Activated CD4-positive, alpha-beta T cell treated with anti-CD3 and anti-CD28 coated beads for 1 hour (primary cell): ENCODE measurements at places on chromosomes 2 and 18.

DNA sequence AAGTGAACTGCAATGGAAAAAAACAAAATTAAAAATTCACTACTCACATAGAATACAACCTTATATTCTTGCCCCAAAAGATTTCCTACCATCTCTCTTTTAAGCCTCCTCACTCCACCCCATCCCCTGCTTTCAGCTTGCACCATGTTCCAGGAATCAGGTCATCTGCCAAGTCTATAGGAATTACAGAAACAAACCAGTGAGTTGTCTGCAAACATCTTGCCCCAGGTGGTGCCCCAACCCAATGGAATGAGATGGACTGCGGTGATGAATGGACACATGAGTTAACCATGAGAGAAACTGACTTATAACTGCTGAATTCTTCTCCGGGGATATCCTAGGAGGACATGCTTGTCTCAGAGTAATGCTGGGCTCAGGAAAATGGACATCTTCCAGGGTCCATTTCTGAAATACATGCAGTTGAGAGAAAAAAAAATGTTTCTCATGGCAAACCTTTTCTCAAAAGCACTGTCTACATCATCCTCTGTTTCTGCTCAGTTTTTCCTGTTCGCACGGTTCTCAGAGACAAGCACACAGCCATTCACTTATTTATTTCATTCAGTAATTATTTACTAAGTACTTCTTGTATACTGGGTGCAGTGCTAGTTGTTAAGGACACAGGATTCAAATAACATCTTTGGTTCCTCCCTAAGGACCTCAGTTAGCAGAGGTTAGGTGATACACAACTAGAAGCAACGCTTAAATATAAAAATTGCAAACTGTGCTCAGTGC, 350.0 kb downstream of the RND3 start:
- DNase-seq, result no peak

GRCh38 chr2:131966256-131966655, 195.5 kb downstream of the ANKRD30BL start:
- no peak for DNase-seq

- DNase-seq, result no peak
These were observed 118.4 kb downstream of the SH3BP4 start for GRCh38 chr2:235070063-235070706.

GRCh38 chr2:218471036-218471435, 52.1 kb downstream of the VIL1 start:
- DNase-seq, result no peak

DNA sequence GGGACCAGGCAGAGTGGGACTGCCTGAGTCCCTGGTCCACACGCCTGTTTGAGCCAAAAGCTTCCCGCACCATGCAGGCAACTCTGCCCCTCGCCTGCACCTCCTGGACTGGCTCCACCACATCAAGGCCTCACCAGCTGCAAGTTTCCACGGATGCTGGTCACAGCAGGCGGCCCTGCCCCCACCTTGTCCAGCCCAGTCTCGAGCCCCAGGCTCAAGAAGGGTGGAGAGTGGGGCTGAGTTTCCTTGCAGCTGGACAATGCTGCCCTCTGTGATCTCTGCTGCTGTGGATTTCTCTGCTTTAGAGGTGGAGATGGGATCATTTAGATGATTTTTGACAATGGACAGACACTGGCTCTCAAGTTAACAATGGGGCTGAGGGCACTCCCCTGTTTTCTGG, 74.9 kb downstream of the MTCL1 start:
- DNase-seq, result no peak

- DNase-seq, result no peak
These were observed 643.4 kb upstream of the CDH2 start for GRCh38 chr18:28820353-28820752.

DNA sequence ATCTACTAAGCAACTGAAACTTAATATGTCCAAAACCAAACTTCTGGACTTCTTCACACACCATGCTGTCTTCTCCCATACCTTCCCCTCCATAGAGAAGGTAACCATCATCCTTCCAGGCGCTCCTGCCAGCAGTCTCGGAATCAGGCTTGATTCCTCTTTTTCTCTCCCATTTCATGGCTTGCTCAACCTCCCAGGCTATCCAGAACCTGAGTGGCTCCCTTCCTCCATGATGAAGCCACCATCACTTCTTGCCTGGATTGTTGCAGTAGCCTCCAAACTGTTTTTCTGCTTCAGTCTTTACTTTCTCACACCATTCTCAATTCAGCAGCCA, 40.1 kb upstream of the NDUFV2 start:
- no peak for DNase-seq

DNA sequence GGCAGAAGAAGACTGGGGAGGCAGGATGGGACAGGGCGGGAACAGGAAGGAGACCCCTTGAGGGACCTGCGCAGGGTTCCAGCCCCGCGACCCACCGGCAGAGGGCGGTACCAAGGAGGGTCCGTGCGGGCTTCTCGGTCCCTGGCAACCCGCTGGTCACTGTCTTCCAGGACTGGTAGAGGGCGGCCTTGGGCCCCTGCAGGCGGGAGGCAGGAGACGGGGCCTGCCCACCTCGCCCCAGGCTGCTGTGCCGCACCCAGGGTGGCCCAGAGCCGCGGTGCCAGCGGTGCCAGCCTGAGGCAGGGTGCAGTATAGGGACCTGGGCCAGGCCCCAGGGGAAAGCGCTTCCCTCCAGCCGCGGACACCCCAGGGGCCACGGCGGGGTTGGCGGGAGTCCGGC, 34.5 kb downstream of the NEURL3 start:
- DNase-seq, result peak; percentile 40

- no peak for DNase-seq
These were observed 25.7 kb upstream of the ID2 start for GRCh38 chr2:8656160-8656641.

GRCh38 chr18:40939656-40940515, 1015.1 kb upstream of the PIK3C3 start:
- DNase-seq, result no peak

GRCh38 chr2:20949256-20949655, 94.6 kb downstream of the APOB start:
- no peak for DNase-seq

GRCh38 chr2:8285081-8285480, 396.8 kb upstream of the ID2 start:
- DNase-seq, result no peak

- DNase-seq, result no peak
These were observed 171.1 kb upstream of the CCDC150 start for GRCh38 chr2:196468394-196468793.

- no peak for DNase-seq
These were observed 72.7 kb upstream of the LPIN2 start for GRCh38 chr18:3085612-3086011.

GRCh38 chr2:11677136-11678055, 7.4 kb upstream of the NTSR2 start:
- no peak for DNase-seq

- DNase-seq, result no peak
These were observed 9.5 kb downstream of the NFATC1 start for GRCh38 chr18:79405019-79405780.

DNA sequence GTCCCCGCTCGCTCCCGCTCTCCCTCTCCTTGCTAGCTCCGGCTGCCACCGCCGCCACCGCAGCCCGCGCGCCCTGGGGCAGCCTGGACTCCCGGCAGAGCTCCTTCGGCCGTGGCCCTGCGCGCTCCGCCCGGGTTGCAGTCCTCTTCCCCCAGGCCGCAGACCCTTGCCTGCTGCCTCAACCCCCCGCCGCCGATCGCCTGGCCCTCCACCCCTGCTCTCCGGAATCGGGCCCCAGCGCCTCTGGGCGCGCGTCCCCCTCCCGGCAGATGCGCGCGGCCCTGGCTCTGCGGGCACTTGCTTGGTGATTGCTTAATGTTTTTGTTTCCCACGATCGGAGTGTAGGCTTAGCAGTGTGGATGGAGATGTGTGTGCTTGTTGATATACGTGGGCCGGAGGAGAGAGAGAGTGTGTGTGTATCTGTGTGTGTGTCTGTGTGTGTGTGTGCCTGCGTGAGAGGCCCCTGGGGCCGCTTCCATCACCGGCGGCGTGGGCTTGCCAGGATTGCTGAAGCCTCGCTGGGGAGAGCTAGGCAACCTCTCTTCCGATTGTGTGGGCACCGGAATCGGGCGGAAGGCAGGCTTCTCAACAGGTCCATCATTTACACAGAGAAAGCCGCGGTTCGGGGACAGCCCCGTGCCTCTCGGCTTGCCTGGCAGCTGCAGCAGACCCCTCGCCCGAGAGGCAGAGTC, 877 bp downstream of the INHBB start:
- no peak for DNase-seq

DNA sequence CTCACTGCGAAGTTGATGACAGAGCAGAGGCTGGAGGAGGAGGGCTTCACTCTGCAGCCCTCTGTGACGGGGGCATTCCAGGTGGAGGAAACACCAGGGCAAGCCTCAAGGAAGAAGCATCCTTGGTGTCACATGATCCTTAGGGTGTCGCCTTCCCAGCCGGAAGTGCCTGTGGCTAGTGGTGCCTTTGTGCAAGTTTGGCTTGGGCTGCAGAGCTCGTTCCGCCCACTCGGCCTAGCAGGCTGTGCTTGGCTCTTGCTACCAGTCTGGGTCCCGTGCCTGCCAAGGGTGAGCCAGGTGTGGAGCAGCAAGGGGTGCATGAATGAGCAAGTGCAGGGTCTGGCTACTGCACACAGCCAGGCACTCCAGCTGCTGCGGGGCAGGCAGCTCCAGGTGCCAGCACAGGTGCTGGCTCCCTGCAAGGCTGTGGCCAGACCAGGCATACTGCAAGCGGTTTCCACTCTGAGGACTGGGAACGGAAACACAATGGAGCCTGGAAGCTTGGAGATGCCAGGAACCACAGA, 325.3 kb upstream of the SMIM21 start:
- no peak for DNase-seq

DNA sequence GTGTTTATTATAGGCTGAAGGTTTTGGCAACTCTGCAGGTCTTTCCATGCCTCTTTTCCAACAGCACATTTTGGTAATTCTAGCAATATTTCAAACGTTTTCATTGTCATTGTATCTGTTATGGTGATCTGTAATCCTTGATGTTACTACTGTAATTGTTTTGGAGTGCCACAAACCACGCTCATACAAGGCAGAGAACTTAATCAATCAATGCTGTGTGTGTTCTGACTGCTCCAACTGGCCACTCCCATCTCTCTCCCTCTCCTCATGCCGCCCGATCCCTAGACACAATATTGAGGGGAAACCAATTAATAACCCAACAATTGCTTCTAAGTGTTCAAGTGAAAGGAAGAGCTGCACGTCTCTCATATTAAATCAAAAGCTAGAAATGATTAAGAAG, 32.9 kb downstream of the HDLBP start:
- no peak for DNase-seq

- DNase-seq, result no peak
These were observed 136.9 kb downstream of the SLC39A10 start for GRCh38 chr2:195793881-195794280.

DNA sequence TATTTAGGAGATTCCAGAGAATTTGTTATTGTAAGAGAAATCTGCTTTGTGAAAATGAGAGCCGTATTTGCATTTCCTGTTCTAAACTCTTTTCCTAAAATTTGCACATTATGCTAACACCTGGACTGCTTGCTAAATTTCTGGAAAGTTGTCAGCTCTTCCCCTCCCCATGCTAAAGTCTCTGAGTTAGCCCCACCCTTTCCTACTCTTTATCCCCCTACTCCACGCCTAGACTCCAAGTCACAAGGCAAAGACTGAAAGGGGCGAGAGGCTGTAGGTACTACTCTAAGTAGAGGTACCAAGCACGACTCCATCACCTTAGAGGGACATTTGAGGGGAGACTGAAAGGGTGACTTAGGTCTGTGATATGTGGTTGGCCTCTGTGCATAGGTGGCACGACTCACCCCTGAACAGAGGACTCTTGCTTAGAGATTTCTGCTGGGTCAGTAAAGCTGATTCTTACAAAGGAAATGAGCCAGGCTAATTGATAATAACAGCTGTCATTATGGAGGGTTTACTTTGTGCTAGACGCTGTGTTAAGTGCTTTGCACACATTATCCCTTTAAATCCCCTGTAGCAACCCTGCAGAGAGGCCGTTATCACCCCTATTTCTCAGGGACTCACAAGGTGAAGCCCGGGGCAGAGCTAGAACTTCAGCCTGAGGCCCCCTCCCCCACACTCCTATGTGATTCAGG, 373.5 kb downstream of the EN1 start:
- no peak for DNase-seq

DNA sequence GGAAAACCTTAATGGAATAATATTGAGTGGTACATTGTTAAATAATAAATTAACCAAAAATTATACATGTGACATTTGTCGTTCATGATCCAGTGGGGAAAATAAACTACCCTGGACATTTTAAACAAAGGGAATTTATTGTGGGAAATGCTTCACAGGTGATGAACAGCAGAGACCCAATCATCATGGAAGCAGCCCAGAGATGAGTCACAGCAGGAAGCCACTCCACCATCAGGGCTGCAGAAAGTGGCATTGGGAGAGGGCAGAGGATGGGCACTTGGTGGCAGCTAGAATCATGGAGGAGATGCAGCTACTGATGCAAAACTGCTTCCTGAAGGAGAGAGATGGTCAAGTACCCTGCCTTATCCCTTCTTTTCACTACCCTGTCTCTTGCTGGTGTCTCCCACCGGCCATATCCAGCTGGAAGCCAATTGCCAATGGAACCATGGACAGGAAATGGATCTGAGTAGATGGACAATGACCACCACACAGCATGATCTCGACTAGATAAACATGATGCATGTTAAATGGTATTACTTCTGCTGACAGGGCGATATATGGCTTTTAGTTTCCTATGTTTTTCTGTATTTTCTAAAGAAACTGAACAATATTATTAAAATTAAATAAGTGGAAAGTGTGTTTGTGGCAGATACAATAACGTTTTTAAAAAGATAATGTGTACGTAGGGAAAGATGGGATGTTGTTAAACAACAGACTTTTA, 139.8 kb downstream of the RPIA start:
- no peak for DNase-seq

GRCh38 chr2:230472621-230473018, 56.6 kb downstream of the SP100 start:
- no peak for DNase-seq

DNA sequence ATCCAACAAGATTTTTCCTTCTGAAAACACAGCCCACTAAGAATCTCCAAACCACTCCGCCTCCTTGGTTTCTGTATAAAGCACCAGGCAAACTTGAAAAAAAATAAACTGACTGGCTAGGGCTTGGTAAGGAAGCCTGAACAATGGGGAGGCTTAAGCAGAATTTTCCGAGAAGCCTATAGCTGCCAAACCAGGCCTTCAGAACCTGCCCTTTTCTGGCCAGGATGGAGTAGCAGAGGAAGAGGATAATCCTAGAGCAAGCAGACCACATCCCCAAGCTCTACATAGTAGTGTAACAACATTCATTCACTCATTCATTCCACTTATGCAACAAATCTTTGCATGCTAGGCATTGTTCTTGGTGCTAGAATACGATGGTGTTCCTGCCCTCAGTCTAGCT, 529.6 kb upstream of the ZEB2 start:
- no peak for DNase-seq

GRCh38 chr18:59468821-59469220, 109.8 kb upstream of the LMAN1 start:
- DNase-seq, result no peak

DNA sequence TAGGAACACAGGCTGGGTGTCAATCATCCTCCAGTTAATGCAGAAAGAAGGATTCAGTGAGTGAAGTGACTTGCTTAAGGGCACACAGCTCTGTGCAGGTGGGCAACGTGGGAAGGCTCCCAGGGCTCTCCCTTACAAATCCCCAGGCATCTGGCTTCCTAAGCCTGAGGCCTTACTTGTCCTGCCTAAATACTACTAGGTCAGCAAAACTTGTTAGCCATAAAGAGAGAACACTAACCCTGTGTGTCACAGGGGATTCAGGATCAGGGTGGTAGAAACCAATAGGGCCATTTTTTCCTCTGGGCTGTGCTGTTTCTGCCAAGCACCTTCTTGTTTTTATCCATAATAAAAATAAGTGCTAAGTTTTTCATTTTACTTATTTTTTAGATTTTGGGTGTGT, 55.0 kb downstream of the GATA6 start:
- DNase-seq, result no peak
